ENCODE measurements at places on chromosomes 6 and 20. TPM values are rescaled to one million over a fixed set of nuclear protein-coding genes. Genes with fewer than 3 reads are reported as not detected.

Gene OTOR
- not detected for total RNA-seq

Gene COL12A1
- total RNA-seq = 3.9 TPM

Gene TNFRSF21
- total RNA-seq = 11.7 TPM

Gene NKAPL
- not detected for total RNA-seq

Gene POU3F2
- total RNA-seq = not detected

Gene KIAA0408
- total RNA-seq = 5.4 TPM

Gene DUSP15
- 0.87 TPM for total RNA-seq

Gene TMEM217
- total RNA-seq = 0.54 TPM

Gene SLC17A3
- total RNA-seq = 1.2 TPM

Gene LAMA2
- total RNA-seq = 0.70 TPM

Gene CST2
- 1.1 TPM for total RNA-seq

Gene EDN3
- 2.9 TPM for total RNA-seq

Gene LRRC73
- total RNA-seq = 1.2 TPM

Gene PHACTR1
- 0.11 TPM for total RNA-seq

Gene RPS18
- total RNA-seq = 2,625 TPM

Gene EPB41L1
- 78.7 TPM for total RNA-seq

Gene GJE1
- not detected for total RNA-seq

Gene FAM184A
- total RNA-seq = not detected

Gene ACSS1
- total RNA-seq = 21.0 TPM

Gene PCSK2
- not detected for total RNA-seq

Gene DAAM2
- 0.20 TPM for total RNA-seq

Gene FRS3
- 2.3 TPM for total RNA-seq

Gene GABRR1
- not detected for total RNA-seq

Gene C4B
- 0.58 TPM for total RNA-seq

Gene SEMG1
- not detected for total RNA-seq

Gene ABCC10
- total RNA-seq = 8.9 TPM

Gene MRS2
- 19.1 TPM for total RNA-seq

Gene CMTR1
- 16.2 TPM for total RNA-seq

Gene PTK7
- 3.7 TPM for total RNA-seq

Gene GSTA3
- not detected for total RNA-seq

Gene SLC13A3
- total RNA-seq = 0.02 TPM

Gene ARFGEF3
- total RNA-seq = 0.55 TPM

Gene GRM1
- 0.03 TPM for total RNA-seq

Gene MICA
- 29.5 TPM for total RNA-seq

Gene LY6G6C
- 0.09 TPM for total RNA-seq

Gene SCUBE3
- 0.05 TPM for total RNA-seq

Gene VNN1
- total RNA-seq = 0.07 TPM

Gene TRAPPC3L
- total RNA-seq = not detected

Gene EYS
- total RNA-seq = 0.11 TPM

Gene B3GAT2
- not detected for total RNA-seq

Gene CTAGE9
- not detected for total RNA-seq

Gene BANF2
- not detected for total RNA-seq

Gene RIMS4
- total RNA-seq = 2.0 TPM

Gene WFDC5
- not detected for total RNA-seq

Gene GPR31
- total RNA-seq = not detected

Gene FOXS1
- total RNA-seq = 0.53 TPM

Gene CNKSR3
- 10.4 TPM for total RNA-seq

Gene MLIP
- not detected for total RNA-seq

Gene NFS1
- total RNA-seq = 39.0 TPM

Gene FAXC
- total RNA-seq = 5.9 TPM

Gene CAGE1
- total RNA-seq = not detected

Gene METTL24
- total RNA-seq = not detected

Gene SRSF12
- total RNA-seq = 1.2 TPM

All from A549 treated with AZD2906 at 1 μM for 4 hours (cell line).